ENCODE measurements at places on chromosomes 2 and 18.

- DNase-seq = no peak
Observed at GRCh38 chr2:55399815-55400214, 19.8 kb downstream of the CCDC88A start.

- DNase-seq = no peak
Observed at GRCh38 chr2:174780191-174780840, 16.0 kb upstream of the CHRNA1 start.

DNA sequence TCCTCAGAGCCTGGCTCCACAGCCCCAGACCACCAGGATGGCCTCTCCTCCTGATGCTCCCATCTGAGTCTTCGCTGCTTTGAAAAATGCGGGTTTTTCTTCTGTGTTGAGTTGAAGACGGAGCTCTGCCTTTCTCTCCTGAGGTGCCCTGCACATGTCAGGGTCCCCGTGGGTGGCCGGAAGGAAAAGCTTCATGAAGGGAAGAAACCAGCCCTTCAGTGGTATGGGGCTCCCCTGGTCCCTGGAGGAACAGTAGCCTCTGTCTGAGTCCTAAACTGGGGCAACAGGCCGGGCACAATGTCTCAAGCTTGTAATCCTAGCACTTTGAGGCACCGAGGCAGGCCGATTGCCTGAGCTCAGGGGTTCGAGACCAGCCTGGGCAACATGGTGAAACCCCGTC is 54.7 kb upstream of the CAB39 start:
- DNase-seq = no peak

DNA sequence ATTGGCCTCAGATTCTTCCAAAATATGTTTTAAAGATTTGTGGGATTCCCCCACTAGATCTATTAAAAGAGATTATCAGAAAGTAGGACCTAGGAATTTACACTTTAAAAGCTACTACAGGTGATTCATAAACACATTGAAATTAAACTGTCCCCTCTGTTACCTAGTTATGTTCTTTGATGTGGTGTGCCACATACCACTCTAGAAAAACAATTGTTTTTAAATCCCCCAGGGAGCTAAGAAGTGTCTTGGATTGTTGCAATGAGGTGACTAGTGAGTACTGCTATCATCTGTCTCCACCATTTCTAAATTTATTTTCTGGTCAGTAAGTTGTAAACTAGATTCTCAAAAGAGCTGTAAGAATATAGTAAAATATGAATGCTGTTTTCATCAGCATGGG is 214.5 kb upstream of the DOK6 start:
- DNase-seq = no peak

DNA sequence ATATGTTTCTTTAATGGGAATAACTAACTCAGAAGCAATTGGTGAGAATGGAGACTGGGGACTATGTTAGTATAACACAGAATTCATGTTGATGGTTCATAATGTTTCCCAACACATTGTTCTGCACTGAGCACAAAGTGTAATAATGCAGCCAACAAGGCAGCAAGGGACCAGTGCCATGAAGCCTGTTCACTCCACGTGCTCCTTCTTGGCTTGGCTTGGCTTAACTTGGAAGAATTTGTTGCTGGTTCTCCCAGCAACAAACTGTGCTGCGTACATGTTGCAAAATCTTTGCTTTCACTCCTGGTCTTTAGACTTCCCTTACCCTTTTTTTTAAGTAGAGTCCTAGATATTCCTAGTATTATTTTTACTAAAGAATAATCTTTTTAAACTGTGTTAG is 129.7 kb downstream of the MAP3K20 start:
- DNase-seq = no peak

DNA sequence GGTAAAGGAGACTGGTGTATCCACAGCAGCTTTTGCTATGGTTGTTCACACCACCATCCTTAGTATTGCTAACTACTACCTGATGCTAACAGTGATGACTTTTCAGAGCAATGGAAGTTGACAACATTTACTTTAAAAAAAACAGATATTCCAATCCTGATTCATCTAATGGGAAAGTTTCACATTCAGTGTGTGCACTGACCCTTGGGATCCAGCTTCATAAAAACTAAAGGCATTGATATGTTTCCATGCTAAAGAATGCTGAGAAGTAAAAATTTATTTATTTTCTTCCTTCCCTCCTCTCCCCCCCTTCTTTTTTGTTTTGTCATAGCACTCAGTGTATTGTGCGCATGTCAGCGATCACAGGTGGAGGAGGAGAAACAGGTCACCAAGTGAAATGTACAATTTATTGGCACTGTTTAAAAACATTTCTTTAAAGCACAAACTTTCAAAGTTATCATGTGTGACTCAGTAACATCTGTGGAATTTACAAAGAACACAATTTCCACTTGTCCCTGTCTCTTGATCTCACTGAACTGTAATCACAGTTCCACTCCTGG is 229.9 kb downstream of the ALK start:
- DNase-seq = no peak

DNA sequence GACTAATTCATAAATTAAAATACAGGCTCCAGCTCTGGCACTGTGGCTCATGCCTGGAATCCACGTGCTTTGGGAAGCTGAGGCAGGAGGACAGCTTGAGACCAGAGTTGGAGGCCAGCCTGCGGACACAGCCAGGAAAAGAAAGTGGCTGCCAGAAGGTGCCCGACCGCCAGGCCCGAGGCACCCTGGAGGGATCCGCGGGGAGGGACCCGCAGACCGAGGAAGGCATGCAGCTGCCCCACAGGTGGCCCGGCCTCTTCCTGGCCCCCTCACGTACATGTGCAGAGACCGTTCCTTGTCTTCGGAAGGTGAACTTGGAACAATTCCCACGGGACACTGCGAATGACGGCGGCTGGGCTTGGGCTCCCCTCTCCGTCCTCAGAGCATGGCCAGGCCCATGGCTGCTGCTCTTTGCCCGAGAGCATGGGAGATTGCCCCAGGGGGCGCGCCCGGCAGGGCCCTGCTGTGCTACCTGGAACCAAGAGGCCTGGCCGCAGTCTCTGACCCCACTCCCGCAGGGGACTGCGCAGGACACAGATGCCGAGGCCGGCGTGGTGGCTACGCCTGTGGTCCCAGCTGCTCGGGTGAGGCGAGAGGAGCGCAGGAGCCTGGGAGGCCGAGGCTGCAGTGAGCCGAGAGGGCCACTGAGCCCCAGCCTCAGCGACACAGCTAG is 55.6 kb upstream of the IMP4 start:
- no peak for DNase-seq

GRCh38 chr2:10281891-10282290 is 20.8 kb upstream of the HPCAL1 start:
- no peak for DNase-seq

DNA sequence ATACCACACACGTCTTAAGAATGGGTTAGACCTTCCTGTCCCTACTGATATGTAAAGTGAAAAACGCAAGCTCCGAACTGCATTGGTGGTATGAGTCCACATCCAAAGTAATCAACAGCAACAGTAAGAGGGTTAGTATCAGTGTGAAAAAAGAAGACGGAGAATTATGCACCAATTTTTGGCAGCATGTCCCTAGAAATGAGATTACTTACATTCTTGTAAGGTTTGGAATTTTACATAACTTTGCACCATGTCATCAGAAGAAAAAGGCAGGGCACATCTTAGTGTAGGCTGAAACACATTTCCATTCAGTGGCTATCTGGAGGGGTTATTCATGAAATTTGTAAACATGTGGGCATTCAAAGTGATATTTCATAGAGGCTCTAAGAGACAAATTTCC is 88.2 kb downstream of the LONRF2 start:
- DNase-seq = no peak

- no peak for DNase-seq
Observed at GRCh38 chr2:102142829-102143449, 393 bp downstream of the IL1R1 start.

DNA sequence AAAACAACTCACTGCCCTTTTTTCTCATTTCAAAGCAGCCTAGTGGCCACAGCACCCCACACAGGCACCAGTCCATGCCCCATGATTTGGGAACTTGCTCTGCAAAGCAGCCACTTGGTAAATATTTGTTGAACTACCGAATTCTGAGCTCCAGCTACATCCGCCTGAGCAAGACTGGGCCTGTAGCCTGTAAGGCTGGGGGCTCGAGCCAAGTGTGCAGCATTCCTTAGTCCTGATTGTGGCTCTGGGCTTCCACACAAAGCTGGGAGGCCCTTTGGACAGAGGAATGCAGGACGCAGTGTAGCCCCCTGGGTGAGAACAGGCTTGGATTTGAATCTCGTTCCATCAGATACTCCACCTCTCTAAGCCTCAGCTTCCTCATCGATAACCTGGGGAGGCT is 88.4 kb downstream of the ACTR2 start:
- DNase-seq = no peak
